Liver (tissue), 10 donors: ENCODE measurements at places on chromosomes 6 and 20. TPM values are rescaled to one million over a fixed set of nuclear protein-coding genes. Genes with fewer than 3 reads are reported as not detected.

DNA sequence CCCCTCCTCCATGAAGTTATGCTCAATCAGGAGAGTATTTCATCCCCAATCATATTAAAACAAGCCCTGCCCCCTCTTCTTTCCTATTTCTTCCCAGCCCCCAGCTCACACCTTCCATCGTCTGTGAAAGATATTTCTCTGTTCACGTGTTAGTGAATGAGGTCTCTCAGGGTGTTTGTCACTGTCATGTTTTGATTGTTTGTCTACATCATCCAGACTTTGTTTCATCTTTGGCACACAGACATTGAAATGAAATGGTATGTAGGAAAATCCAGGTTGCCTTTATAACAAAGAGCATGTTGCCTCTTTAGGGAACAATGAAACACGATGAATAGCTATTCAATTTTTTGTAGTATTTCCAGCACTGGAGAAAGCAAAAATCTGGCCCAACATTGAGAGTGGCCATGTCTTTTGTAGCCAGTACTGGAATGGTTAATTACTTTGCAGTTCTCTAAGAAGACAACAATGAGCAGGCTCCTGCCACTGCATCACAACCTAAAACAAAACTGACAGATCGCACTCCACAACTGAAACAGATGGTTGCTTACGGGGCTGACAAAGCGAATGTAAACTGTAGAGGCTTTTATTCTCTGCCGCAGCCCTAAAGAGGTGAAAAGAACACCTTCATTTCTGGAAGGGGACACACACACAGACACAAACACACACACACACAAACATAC is 543.6 kb upstream of the CITED2 start:
- no peak overlapping the region for H3K27ac ChIP-seq
- no peak for DNase-seq
- no peak overlapping the region for H3K4me3 ChIP-seq
- H3K27me3 ChIP-seq, result no peaks in the 10 kb centered on the region

DNA sequence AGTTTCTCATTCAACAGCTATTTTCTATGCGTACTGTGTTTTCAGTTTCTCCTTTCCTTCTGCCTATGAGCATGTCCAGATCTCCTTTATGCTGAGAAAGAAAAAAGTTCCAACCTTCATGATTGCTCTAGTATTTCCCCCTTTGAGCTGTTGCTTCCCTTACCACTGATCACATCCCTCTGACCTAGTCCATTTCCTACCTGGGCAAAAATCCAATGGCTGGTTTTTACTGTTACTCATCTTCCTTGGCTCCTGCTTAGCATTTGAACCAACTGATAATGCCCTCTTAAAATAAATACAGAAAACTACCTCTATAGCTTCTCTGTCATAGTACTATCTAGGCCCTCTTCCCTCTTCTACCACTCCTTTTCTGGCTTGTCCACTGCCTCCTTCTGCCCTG is 6.0 kb downstream of the RFX6 start:
- H3K27me3 ChIP-seq, result no peaks in the 10 kb centered on the region
- no peak for DNase-seq
- no peak overlapping the region for H3K4me3 ChIP-seq
- no peaks in the 10 kb centered on the region for H3K36me3 ChIP-seq

SCGN gene
- total RNA-seq, result 0.28 TPM

FAM83C gene
- not detected for total RNA-seq

TINAG gene
- not detected for total RNA-seq

GRCh38 chr6:89032599-89032998 is 48.0 kb upstream of the PNRC1 start:
- no peaks in the 10 kb centered on the region for H3K36me3 ChIP-seq
- no peak for DNase-seq
- H3K27me3 ChIP-seq, result no peaks in the 10 kb centered on the region
- peak overlapping the region; percentile 12 for H3K27ac ChIP-seq
- no peak overlapping the region for H3K4me3 ChIP-seq

TBXT gene
- not detected for total RNA-seq

DNA sequence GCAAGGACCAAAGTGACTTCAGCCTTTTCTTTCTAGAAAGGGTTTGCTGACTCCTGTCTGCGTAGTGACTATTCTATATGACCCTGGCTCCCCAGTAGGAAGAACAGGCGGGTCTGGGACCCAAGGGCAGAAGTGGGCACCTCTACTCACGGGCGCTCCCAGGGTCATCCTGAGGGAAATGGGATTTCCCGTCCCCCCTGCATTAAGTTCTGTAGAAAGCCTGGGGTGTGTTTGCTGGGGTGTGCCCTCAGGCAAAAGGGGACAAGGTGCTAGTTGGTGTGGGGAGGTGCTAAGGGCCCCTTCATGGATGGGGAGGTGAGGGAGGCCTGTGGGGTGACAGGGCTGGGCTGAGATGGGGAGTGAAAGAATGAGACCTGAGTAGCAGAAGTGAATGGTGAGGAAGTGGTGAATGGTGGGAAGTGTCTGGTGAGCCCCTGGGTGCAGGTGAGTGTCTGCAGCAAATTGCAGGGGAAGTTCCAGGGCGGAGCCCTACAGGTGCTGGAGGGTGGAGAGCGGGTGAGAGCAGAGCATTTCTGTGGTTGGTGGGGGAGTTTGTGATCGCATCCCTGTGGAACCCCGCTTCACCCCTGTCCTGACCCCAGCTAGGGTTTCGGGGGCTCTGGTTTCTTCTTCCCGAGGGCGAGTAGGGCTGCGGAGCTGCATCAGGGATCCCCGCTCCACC is 21.1 kb downstream of the RAET1L start:
- H3K27me3 ChIP-seq, result no peaks in the 10 kb centered on the region
- H3K27ac ChIP-seq, result no peak overlapping the region
- H3K4me3 ChIP-seq, result no peak overlapping the region
- no peak for DNase-seq
- H3K4me1 ChIP-seq, result peaks cover 4% of the 10 kb centered on the region

GRCh38 chr6:89375427-89376267 is 23.1 kb upstream of the UBE2J1 start:
- no peak overlapping the region for H3K27ac ChIP-seq
- H3K27me3 ChIP-seq, result no peaks in the 10 kb centered on the region
- no peak overlapping the region for H3K4me3 ChIP-seq
- no peak for DNase-seq

IMPG1 gene
- total RNA-seq, result not detected

SLA2 gene
- total RNA-seq, result 1.6 TPM

DNA sequence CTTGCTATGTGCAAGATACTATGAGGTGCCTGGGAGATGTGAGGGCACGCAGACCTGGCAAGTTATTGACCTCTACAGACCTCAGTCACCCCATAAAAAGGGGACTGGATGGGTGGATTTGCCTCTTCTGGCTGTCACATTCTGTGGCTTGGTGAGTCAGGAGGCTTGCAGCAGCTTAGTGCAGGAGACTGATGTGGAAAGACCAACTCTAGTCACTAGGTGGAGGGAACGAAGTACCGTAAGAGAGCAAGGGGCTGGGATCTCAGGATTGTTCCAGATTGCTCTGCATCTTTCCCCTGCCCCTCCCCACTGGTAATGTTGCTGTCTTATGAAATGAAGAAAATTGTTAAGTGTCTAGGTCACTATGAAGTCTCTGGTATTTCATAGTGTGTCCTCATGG is 3.3 kb downstream of the MAPRE1 start:
- H3K4me3 ChIP-seq, result no peak overlapping the region
- no peak overlapping the region for H3K27ac ChIP-seq
- no peak for DNase-seq
- no peaks in the 10 kb centered on the region for H3K36me3 ChIP-seq
- peaks cover 11% of the 10 kb centered on the region for H3K4me1 ChIP-seq

GRCh38 chr6:102902471-102902870 is 1509.0 kb downstream of the GRIK2 start:
- H3K27ac ChIP-seq, result no peak overlapping the region
- H3K36me3 ChIP-seq, result no peaks in the 10 kb centered on the region

- H3K27ac ChIP-seq, result no peak overlapping the region
- H3K4me3 ChIP-seq, result no peak overlapping the region
- no peaks in the 10 kb centered on the region for H3K4me1 ChIP-seq
Observed at GRCh38 chr6:140669321-140669720, 1294.9 kb upstream of the CITED2 start.

GRCh38 chr6:39889229-39889628 is 45.0 kb downstream of the MOCS1 start:
- no peaks in the 10 kb centered on the region for H3K4me1 ChIP-seq
- H3K4me3 ChIP-seq, result no peak overlapping the region
- no peaks in the 10 kb centered on the region for H3K36me3 ChIP-seq
- no peak overlapping the region for H3K27ac ChIP-seq
- no peak for DNase-seq

GRCh38 chr6:21521276-21521675 is 72.3 kb upstream of the SOX4 start:
- no peaks in the 10 kb centered on the region for H3K36me3 ChIP-seq
- H3K4me3 ChIP-seq, result no peak overlapping the region
- no peaks in the 10 kb centered on the region for H3K27me3 ChIP-seq
- DNase-seq, result no peak

GRCh38 chr6:152151920-152152319 is 344.4 kb downstream of the ESR1 start:
- no peak for DNase-seq
- H3K4me3 ChIP-seq, result no peak overlapping the region
- H3K27me3 ChIP-seq, result no peaks in the 10 kb centered on the region
- no peaks in the 10 kb centered on the region for H3K4me1 ChIP-seq

DST gene
- total RNA-seq, result 95.9 TPM

LPA gene
- total RNA-seq, result 62.8 TPM
